Activated naive CD4-positive, alpha-beta T cell treated with anti-CD3 and anti-CD28 coated beads, Interleukin-2, amount 50 U/mL, for 16 hours (primary cell): ENCODE measurements at places on chromosomes 1 and 21.

GRCh38 chr21:14353231-14353630 lies 29.7 kb downstream of the HSPA13 start:
- DNase-seq = no peak

DNA sequence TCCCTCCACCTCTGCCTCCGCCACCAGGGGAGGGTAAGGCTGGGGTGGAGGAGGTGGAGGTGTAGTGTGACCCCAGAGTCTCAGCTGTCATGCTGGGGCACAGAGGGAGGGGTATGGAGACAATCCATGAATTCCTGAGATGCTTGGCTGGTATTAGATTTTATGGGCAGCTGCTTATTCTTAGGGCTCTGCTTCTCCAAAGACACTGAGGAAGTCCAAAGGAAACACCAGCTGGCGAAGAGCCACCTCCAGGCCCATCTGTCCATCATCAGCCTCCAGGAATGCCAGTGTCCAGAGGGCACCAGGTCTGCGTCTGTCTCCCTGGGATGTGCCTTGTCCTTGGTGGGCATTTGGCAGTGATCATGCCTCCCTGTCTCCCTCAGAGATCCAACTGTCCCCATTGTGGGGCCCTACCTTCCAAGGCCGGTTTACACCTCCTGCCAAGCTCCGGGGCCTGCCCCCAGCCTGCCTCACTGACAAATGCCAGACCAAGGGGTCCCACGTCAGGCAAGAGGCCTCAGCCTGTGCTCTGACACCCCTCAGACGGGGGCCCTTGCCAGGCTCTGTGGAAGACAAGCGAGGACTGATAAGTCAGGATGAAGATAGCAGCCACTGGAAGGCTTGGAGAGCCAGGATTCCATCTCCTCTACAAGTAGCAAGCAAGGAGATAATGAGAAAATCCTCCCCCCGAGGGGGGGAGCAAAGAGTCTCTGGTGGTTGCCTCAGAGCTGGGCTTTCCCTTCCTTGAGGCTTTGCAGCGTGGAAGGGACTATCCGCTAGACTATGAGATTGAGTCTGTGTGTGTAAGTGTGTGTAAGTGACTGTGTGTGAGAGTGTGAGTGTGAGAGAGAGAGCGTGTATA lies 1.6 kb downstream of the TNNI1 start:
- DNase-seq = no peak

GRCh38 chr1:204198348-204199340 lies 2.4 kb upstream of the KISS1 start:
- no peak for DNase-seq

GRCh38 chr1:213244664-213245091 lies 193.6 kb downstream of the RPS6KC1 start:
- no peak for DNase-seq

- DNase-seq = no peak
These were observed 40.3 kb upstream of the SPOCD1 start for GRCh38 chr1:31856140-31856539.

DNA sequence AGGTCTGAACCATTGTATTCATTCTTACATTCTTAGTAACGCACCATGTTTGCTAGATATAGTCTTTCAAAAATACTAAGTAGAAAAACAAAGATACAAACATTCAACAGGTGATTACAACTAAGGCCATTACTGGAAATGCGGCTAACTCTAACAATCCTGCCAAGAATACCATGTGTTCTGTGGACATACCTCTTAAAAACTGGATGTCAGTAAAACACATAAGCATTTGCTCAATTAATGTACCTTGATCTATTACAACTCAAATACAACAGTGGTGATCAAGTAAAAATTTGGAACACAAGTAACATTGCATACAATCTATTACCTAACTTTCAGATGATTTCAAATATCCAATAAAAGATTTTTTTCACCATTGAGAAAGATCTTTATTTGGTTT lies 15.4 kb downstream of the ANGPTL3 start:
- DNase-seq = no peak
